ENCODE measurements at places on chromosomes 1 and 21. TPM values are rescaled to one million over a fixed set of nuclear protein-coding genes. Genes with fewer than 3 reads are reported as not detected.

Gene NMNAT2
- 0.26 TPM for total RNA-seq

Gene LMOD1
- total RNA-seq: 19.6 TPM

Gene BRINP3
- not detected for total RNA-seq

Gene GPX7
- 8.9 TPM for total RNA-seq

Gene SPRR2G
- not detected for total RNA-seq

Gene SV2A
- total RNA-seq: 0.33 TPM

Gene S100A2
- not detected for total RNA-seq

DNA sequence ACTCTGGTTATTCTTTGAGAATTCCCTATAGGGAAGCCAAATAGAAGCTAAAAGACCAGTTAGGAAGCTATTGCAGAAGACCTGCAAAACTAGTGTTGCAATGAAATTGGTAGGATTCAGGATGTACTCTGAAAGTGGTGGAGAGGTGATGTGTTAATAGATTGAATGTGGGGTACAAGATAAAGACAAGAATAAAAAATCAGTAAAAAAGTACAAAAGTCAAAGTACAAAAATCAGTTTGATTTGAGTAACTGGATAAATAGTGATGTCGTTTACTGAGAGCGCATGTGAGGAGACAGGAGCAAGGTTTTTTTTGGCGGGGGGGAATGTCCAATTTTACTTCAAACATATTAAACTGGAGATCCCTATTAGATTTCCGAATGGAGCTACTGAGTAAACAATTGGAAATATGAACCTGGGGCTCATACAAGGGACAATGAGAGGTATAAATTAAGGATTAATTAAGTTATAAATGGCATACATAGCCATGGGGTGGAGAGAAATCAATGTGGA is 2.5 kb upstream of the DCAF8 start:
- H3K4me1 ChIP-seq: peaks cover 21% of the 10 kb centered on the region
- DNase-seq: no peak
- H3K36me3 ChIP-seq: no peaks in the 10 kb centered on the region
- H3K27me3 ChIP-seq: no peaks in the 10 kb centered on the region
- H3K27ac ChIP-seq: no peak overlapping the region

- H3K27me3 ChIP-seq: peaks cover 5% of the 10 kb centered on the region
- peak overlapping the region; percentile 57 for H3K27ac ChIP-seq
- peak overlapping the region; percentile 64 for H3K4me3 ChIP-seq
- H3K4me1 ChIP-seq: peaks cover 32% of the 10 kb centered on the region
- H3K36me3 ChIP-seq: no peaks in the 10 kb centered on the region
Observed at GRCh38 chr1:158177700-158178450, 2.8 kb upstream of the CD1D start.

- H3K4me1 ChIP-seq: no peaks in the 10 kb centered on the region
- H3K27ac ChIP-seq: no peak overlapping the region
- H3K27me3 ChIP-seq: no peaks in the 10 kb centered on the region
Observed at GRCh38 chr21:29656504-29657239, 283.1 kb downstream of the GRIK1 start.

DNA sequence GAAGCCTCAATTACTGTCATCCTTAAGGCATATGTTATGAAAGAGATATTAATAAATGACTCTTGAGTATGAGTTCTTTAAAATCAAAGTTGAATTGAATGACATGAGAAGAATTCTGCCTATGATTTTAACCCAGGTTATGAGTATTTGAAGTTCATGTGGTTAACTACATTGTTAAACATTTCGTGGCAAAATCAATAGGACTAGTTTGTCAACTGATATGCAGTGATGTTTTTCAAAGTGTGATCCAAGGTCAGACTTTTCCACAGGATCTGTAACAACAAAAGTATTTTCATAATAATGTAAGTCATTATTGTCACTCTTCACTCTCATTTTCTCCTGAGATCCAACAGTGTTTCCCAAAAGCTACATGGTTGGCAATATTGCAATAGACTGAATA is 189.5 kb downstream of the DENND1B start:
- H3K4me1 ChIP-seq: no peaks in the 10 kb centered on the region
- no peak overlapping the region for H3K4me3 ChIP-seq
- no peak for DNase-seq
- H3K27ac ChIP-seq: no peak overlapping the region
- H3K27me3 ChIP-seq: no peaks in the 10 kb centered on the region
- no peaks in the 10 kb centered on the region for H3K36me3 ChIP-seq

DNA sequence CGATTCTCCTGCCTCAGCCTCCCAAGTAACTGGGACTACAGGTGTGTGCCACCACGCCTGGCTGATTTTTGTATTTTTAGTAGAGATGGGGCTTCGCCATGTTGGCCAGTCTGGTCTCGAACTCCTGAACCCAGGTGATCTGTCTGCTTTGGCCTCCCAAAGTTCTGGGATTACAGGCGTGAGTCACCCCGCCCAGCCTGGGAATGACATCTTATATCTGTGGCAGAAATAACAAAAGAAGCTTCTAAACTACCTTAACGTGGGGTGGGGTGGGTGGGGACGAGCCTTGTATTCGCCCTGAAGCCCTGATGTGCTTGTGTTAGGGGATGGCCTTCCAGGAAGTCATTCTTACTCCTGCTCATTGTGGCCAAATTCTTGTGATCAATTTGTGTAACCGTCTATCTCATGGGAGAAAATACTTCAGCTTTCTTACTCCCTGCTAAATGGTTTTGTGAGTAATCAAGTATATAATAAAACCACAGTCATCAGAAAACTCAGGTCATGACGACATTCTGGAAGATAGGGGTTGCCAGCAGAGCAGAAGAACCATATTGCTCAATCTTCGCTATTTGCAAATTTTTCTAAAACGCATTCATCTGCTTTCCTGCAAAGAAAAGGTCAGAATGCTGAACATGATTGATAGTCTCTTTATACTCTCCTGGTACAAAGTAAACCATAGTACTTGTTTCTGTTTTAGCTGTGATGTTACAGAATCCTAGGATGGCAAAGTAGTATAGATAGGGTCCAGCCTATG is 63.2 kb downstream of the DIRAS3 start:
- no peak overlapping the region for H3K27ac ChIP-seq
- H3K4me3 ChIP-seq: no peak overlapping the region
- DNase-seq: no peak
- H3K36me3 ChIP-seq: no peaks in the 10 kb centered on the region
- H3K4me1 ChIP-seq: no peaks in the 10 kb centered on the region
- no peaks in the 10 kb centered on the region for H3K27me3 ChIP-seq

GRCh38 chr1:17839641-17840196 is 84.6 kb downstream of the ACTL8 start:
- peaks cover 24% of the 10 kb centered on the region for H3K27me3 ChIP-seq
- DNase-seq: no peak
- no peak overlapping the region for H3K27ac ChIP-seq
- no peak overlapping the region for H3K4me3 ChIP-seq
- H3K36me3 ChIP-seq: no peaks in the 10 kb centered on the region
- H3K4me1 ChIP-seq: no peaks in the 10 kb centered on the region

- no peak overlapping the region for H3K4me3 ChIP-seq
- H3K27ac ChIP-seq: no peak overlapping the region
- no peaks in the 10 kb centered on the region for H3K27me3 ChIP-seq
- H3K4me1 ChIP-seq: no peaks in the 10 kb centered on the region
- DNase-seq: no peak
- H3K36me3 ChIP-seq: no peaks in the 10 kb centered on the region
Observed at GRCh38 chr1:89041119-89041641, 18.5 kb upstream of the GBP3 start.

GRCh38 chr1:89363638-89364536 is at the start of gene GBP6:
TSS of gene GBP6 (plus strand) at chr1:89364059. CDS start at chr1:89368552, 4,493 bp downstream.
- no peaks in the 10 kb centered on the region for H3K36me3 ChIP-seq
- no peak within 1 kb of the TSS for H3K4me3 ChIP-seq
- H3K4me1 ChIP-seq: no peaks in the 10 kb centered on the region
- H3K27ac ChIP-seq: no peak within 1 kb of the TSS
- DNase-seq: no peak

DNA sequence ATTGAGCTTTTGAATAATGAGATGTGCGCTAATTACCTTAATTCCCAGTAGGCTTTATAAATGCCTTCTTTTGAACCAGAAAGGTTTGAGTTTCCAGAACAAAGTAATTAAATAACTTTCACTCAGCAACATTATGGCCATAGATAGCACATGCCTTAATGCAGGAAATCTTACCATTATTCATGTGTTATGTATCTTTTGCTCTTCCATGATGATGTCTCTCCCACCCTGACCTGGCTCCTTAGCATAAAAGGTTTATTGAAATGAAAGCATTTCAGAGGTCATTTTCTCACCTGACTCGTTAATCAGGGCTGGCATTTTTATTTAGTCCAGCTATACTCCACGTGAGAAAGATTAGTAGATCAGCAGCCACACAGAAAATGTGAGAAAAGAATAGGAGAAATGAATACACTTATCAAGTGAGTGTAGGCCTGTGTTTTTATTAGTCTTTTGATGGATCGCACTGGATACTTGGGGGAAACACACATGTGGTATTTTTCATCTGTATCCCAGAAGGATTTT is 180.2 kb downstream of the ATP6V1G3 start:
- no peak overlapping the region for H3K4me3 ChIP-seq
- no peaks in the 10 kb centered on the region for H3K27me3 ChIP-seq
- H3K36me3 ChIP-seq: no peaks in the 10 kb centered on the region

DNA sequence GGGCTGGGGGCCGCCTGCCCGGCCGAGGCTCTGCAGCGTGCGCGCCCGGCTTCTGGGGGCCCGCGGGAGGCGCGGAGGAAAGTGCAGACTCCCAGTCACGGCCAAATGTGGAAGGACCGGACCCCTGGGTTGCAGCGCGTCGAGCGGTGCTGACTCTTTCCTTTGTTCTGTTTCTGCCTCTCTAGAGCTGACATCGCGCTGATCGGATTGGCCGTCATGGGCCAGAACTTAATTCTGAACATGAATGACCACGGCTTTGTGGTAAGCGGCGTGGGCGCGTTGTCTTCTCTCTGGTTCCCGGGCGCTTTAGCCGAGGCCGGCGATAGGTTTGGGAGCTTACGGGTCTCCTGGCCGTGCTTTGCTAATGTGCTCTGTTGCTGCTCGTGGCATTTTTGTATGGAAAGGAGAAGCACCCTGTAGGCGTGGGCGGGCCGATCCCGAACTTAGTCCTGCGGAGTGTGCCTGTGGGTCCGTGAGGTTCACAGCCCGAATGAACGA is 629 bp downstream of the PGD start:
- DNase-seq: no peak
- H3K4me3 ChIP-seq: peak overlapping the region; percentile 71
- H3K4me1 ChIP-seq: peaks cover 21% of the 10 kb centered on the region
- no peaks in the 10 kb centered on the region for H3K27me3 ChIP-seq
- H3K36me3 ChIP-seq: peaks cover 31% of the 10 kb centered on the region

GRCh38 chr1:78831731-78832360 is 174.7 kb downstream of the ADGRL4 start:
- no peak overlapping the region for H3K4me3 ChIP-seq
- H3K36me3 ChIP-seq: no peaks in the 10 kb centered on the region
- no peak for DNase-seq
- no peak overlapping the region for H3K27ac ChIP-seq
- no peaks in the 10 kb centered on the region for H3K4me1 ChIP-seq

GRCh38 chr21:38869196-38869595 is 63.5 kb downstream of the ETS2 start:
- H3K36me3 ChIP-seq: no peaks in the 10 kb centered on the region
- H3K4me3 ChIP-seq: no peak overlapping the region
- H3K27ac ChIP-seq: no peak overlapping the region

- no peak overlapping the region for H3K4me3 ChIP-seq
- H3K27me3 ChIP-seq: no peaks in the 10 kb centered on the region
- no peaks in the 10 kb centered on the region for H3K4me1 ChIP-seq
- DNase-seq: no peak
- H3K36me3 ChIP-seq: no peaks in the 10 kb centered on the region
- H3K27ac ChIP-seq: no peak overlapping the region
Observed at GRCh38 chr21:34770576-34770975, 101.8 kb downstream of the CLIC6 start.

DNA sequence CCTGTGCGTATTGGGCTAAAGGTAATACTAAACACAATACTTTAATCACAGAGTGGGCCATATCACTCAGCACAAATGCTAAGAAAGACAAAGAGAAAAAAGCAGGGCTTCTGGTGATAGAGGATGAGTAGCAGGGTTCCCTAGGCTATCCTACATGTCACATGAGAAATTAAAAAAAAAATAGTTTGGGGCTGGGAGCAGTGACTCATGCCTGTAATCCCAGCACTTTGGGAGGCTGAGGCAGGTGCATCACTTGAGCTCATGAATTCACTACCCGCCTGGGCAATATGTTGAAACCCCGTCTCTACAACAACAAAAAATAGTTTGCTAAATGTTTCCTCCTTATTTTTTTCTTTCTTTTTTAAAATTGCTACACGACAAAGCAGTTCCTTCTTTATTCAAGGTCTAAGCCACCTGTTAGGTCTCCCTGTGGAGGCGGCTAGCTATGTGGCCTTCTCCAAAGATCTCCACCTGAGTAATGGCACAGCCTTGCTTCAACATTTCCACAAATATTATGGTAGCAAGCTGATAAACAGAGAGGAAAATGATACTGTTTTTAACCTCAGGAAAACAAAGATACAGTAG is 1.5 kb downstream of the ENSA start:
- peak overlapping the region; percentile 99 for H3K27ac ChIP-seq
- DNase-seq: peak; percentile 35
- no peaks in the 10 kb centered on the region for H3K27me3 ChIP-seq
- H3K36me3 ChIP-seq: no peaks in the 10 kb centered on the region

GRCh38 chr1:14742181-14742980 is 143.9 kb downstream of the KAZN start:
- H3K36me3 ChIP-seq: no peaks in the 10 kb centered on the region
- no peak overlapping the region for H3K27ac ChIP-seq
- H3K27me3 ChIP-seq: no peaks in the 10 kb centered on the region
- no peak overlapping the region for H3K4me3 ChIP-seq
- no peak for DNase-seq
- no peaks in the 10 kb centered on the region for H3K4me1 ChIP-seq

DNA sequence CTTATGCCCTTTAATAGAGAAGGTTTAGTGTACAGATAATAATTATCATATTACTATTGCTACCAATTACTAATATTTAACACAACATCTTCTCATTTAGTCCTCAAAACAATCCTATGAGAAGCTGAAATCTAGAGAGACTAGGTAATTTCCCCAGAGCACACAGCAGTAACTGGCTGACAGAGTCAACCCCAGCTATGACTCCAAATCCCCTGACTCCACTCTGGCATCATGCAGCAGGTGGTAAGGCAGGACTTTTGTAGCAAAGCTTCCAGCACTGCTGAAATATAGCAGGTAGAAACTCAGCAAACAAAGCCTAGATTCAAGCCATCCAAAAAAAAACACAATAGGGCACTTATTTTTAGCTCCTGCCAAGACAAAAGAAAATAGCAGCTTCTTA is 79.3 kb upstream of the RGS2 start:
- H3K27me3 ChIP-seq: no peaks in the 10 kb centered on the region
- H3K4me1 ChIP-seq: no peaks in the 10 kb centered on the region
- no peak overlapping the region for H3K4me3 ChIP-seq
- no peak for DNase-seq

DNA sequence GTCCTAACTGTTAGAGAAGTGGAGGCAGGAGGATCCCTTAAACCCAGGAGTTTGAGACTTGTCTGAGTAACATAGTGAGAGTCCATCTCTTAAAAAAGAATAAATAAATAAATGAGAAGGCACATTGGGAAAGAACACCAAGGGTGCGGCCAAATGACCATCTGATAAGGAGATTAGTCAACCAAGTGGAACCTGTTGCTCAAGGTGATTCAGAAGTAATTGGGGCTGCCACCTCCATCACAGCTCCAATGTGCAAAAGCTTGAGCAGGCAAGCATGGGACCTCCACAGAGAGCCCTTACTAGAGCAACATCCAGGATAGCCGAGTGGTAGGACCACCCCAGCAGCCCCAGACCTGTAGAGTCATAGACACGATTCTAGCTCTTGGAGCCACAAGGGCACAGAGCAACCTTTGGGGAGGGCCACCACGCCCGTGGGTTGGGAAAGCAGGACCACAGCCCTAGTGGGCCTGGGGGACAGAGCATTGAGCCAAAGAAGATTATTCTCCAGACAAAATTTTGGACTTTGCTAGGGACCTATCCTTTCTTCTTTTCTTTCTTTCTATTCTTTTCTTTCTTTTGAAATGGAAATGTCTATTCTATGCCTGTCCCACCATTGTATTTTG is 40.9 kb downstream of the KCNK1 start:
- H3K36me3 ChIP-seq: no peaks in the 10 kb centered on the region
- no peaks in the 10 kb centered on the region for H3K4me1 ChIP-seq
- H3K27ac ChIP-seq: no peak overlapping the region
- H3K4me3 ChIP-seq: no peak overlapping the region

All from gastrocnemius medialis (tissue), 4 donors.